Spleen (tissue), 13 donors: ENCODE measurements at places on chromosomes 12 and 14. TPM values are rescaled to one million over a fixed set of nuclear protein-coding genes. Genes with fewer than 3 reads are reported as not detected.

- no peak for DNase-seq
Observed at GRCh38 chr12:31317471-31318395, 8.2 kb downstream of the SINHCAF start.

DNA sequence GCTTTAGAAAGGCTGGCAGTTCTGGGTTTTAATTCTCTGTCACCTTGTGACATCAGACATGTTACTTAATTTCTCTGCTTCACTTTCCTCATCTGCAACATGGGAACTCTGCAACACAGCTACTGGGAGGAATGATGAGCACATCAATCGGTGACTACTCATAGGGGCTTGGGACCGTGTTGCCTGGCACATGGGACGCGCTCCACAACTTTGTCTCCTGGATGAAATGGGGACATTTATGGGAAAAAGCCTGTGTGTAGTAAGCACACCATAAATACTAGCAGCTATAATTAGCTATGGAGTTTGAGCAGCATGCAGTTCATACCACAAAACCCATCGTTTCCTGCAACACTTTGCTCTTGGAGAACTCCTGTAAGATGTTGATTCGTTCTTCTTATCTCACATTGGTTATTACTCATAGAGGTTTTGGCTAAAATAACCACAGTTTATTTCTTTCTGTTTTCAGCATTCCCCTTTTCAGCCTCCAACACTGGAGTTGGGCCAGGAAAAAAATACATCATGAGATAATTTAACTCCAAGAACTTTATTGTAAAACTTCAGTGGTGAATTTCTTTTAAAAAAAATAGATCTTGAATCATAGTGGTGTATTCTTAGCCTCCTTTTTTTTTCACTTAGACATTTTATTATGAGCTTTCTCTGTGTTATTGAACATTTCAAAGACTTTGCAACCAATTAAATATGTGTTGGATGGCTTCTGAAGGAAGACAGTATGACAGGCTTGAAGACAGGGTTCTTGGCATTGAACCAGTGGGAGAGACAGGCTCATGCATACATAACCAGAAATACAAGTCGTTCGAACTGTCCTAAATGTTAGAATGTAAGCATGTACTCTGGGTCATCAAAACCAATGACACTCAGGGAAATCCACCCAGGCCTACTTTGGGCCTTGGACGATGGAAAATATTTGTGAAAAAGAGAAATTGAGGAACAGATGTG lies 72.7 kb downstream of the RIN3 start:
- peak; percentile 32 for DNase-seq

DNA sequence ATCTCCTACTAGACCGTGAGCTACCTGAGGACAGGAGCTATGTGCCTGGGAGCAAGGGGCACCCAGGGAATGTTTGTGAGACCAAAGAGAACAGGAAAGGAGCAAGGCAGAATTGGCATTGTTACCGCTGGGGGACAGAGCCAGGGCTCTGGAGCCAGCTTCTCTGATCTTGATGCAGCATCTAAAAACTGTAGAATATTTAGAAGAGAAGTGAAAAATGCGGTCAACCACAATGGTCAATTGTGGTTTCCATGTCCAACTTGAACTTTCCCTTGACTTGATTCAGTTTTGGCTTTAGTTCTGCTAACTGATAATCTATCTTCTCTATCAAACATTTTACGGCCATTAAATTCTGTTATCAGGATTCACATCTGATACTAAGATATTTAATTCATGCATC lies 201.2 kb downstream of the ANO4 start:
- DNase-seq = no peak

DNA sequence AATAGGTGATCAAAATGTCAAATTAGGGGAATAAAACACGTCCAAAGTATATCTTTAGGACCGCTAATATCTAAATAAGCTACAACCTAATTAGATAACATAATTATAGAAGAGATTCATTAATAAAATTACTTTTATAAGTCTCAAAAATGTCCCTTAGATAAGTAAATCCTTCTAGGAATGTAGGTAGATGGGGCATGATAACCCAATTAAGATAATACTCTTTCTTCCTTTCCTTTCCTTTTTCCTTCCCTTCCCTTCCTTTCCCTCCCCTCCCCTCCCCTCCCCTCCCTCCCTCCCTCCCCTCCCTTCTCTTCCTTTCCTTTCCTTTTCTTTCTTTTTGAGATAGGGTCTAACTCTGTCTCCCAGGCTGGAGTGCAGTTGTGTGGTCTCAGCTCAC lies 11.0 kb upstream of the SLC2A3 start:
- no peak for DNase-seq

KCNC2 gene
- not detected for polyA plus RNA-seq
